H1 (cell line): ENCODE measurements at places on chromosomes 12 and 14.

DNA sequence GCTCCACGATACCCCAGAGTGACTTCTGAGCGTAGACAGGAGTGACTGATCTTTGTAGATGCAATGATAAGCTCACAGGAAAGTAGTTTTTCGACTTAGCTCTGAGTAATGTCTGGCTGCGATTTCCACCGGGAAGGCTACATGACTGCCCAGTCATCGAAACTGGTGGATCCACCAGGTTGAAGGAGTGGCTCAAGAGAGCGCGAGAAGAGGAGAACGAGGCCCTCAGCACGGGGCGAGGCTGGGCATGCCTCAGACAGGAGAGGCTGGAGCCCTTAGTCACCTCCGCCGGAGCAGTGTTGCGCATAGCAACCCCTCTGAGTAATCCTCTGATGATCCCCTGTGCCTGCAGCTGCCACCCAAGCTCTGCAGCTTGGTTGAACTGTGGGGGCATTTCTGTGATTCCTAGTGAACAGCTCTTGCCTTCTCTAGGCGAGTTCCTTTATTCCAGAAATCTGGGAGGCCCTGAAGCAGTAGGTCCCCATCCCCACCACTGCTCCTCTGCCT is 25.6 kb downstream of the ELK3 start:
- no peaks in the 10 kb centered on the region for H3K36me3 ChIP-seq
- no peak overlapping the region for H3K4me3 ChIP-seq
- DNase-seq: peak; percentile 53

GRCh38 chr12:125610971-125611370 is 545.7 kb downstream of the AACS start:
- no peak overlapping the region for H3K27ac ChIP-seq
- no peaks in the 10 kb centered on the region for H3K4me1 ChIP-seq
- no peaks in the 10 kb centered on the region for H3K36me3 ChIP-seq
- H3K27me3 ChIP-seq: no peaks in the 10 kb centered on the region

DNA sequence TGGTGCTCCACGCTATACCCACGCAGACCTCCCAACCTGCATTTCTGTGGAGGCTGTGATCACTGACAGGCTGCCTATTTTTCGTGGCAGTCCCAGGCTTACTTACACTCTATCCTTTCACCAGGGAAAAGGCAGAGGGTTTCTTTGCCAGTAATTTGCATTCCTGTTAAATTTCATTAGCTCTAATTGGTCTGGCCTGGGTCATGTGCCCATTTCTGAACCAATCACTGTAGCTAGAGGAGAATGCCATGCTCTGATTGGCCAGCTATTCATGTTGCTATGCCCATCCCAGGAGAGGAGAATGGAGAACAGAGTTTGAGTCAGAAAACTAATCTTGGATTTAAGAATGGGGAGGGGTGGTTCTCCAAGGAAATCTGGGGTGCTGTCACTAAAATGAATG is 43.2 kb upstream of the TUNAR start:
- no peaks in the 10 kb centered on the region for H3K36me3 ChIP-seq
- no peak overlapping the region for H3K4me3 ChIP-seq
- DNase-seq: no peak
- peaks cover 4% of the 10 kb centered on the region for H3K4me1 ChIP-seq
- H3K27me3 ChIP-seq: no peaks in the 10 kb centered on the region

GRCh38 chr12:10558301-10558700 is 52.6 kb downstream of the EIF2S3B start:
- DNase-seq: no peak
- no peaks in the 10 kb centered on the region for H3K36me3 ChIP-seq
- H3K27me3 ChIP-seq: no peaks in the 10 kb centered on the region
- H3K4me1 ChIP-seq: no peaks in the 10 kb centered on the region
- no peak overlapping the region for H3K27ac ChIP-seq

GRCh38 chr12:119989361-119989730 is 310 bp downstream of the BICDL1 start:
- H3K27ac ChIP-seq: no peak overlapping the region
- H3K36me3 ChIP-seq: no peaks in the 10 kb centered on the region
- H3K4me1 ChIP-seq: peaks cover 6% of the 10 kb centered on the region

GRCh38 chr14:71411738-71412137 is 504.5 kb downstream of the PCNX1 start:
- no peaks in the 10 kb centered on the region for H3K36me3 ChIP-seq
- no peak overlapping the region for H3K4me3 ChIP-seq
- H3K4me1 ChIP-seq: peaks cover 1% of the 10 kb centered on the region; the same call in 1 of the 2 replicates
- no peaks in the 10 kb centered on the region for H3K27me3 ChIP-seq

DNA sequence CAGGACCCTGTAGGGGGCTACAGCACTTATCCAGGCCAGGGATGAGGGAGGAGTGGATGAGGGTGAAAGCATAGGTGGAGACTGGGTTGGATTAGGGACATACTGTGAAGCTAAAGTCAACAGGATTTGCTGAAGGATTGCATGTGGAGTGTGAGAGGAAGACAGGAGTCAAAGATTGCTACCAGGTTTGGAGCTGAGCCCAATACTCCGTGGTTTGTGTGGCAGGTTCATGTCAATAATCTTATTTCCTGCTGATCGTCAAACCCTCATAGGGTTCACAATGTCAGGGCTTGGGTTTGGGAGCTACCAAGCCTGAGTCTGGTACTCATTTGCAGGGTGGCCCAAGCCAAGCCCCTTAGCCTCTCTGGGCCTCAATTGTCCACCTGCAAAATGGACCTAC is 77.1 kb upstream of the PLXNC1 start:
- H3K27me3 ChIP-seq: no peaks in the 10 kb centered on the region
- H3K27ac ChIP-seq: no peak overlapping the region
- no peaks in the 10 kb centered on the region for H3K4me1 ChIP-seq
- no peak for DNase-seq

- no peak overlapping the region for H3K27ac ChIP-seq
- no peak for DNase-seq
- H3K4me3 ChIP-seq: no peak overlapping the region
Measured at GRCh38 chr14:99718031-99718810, 34.1 kb downstream of the CYP46A1 start.

DNA sequence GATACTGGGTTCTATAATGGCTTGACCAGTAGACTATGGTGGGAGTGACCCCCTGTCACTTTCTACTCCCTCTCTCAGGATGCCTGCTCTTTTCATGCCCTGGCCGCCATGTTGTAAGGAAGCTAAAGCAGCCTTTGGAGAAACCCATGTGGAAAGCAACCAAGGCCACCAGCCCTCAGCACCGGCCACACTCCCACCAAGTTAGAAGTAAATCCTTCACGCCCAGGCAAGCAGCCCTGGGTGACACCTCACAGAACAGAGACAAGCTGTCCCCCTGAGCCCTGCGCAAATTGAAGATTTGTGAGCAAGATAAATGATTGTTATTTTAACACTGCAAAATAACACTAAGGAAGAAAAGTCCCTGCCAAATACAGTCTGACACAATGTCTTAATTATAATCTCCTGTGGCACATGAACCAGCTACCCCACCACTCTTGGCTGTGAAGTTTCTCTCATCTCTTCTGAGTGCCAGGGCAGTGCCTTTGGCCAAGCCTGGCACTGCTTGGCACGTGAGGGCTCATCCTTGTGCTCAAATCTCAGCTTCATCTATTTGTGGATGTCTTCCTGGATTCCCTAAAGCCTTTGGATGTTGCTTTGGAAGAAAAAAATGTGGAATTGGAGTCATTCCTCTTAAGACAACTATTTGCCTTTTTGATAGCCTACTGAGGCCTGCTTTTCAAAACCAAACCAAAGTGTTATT is 39.2 kb upstream of the PIWIL1 start:
- no peaks in the 10 kb centered on the region for H3K36me3 ChIP-seq
- H3K4me1 ChIP-seq: no peaks in the 10 kb centered on the region
- no peak overlapping the region for H3K4me3 ChIP-seq

DNA sequence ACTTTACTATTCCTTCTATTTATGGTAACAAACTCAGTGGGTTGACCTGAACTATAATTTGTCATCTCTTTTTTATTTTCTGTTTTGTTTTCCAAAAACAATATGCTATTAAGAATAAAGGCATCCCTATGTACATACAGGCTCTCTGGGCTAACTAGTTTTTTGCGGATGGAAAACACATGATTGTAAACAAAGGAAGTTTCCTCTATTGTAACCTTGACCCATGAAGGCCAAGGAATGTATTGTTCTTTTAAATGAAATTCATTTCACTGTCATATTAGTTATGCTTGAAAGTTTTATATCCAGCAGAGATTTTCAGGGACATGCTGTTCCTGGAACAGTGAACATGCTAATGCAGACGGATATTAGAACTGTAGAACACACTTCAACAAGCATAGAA is 705.0 kb upstream of the SEL1L start:
- no peak overlapping the region for H3K4me3 ChIP-seq
- DNase-seq: no peak
- no peaks in the 10 kb centered on the region for H3K27me3 ChIP-seq
- H3K36me3 ChIP-seq: no peaks in the 10 kb centered on the region
- no peak overlapping the region for H3K27ac ChIP-seq
